ENCODE measurements at places on chromosomes 4 and X.

GRCh38 chr4:70714079-70714887 is 7.5 kb upstream of the RUFY3 start:
- no peak for DNase-seq

- no peak for DNase-seq
Measured at GRCh38 chr4:163556177-163556576, 61.7 kb downstream of the TMA16 start.

GRCh38 chr4:20679951-20680350 is 20.3 kb upstream of the PACRGL start:
- DNase-seq = no peak

GRCh38 chrX:136067097-136067496 is 80.2 kb upstream of the FHL1 start:
- no peak for DNase-seq

DNA sequence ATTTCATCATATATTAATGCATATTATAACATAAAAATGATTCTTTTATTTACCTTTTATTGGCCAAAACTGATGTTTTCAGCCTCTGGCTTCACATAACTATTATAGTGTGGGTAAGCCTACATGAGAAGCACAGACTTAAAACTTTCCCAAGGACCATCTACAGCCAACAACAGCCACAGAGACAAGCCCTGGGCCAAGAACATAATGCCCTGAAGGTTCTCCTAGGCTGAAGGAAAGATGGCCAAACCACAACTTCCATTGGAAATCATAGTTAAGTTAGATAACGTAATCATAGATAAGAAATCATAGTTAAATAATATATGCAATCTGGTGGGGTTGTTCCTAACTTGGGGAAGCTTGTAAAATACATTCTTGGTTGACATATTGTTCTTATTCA is 280.0 kb upstream of the EMCN start:
- DNase-seq = no peak

GRCh38 chr4:154927126-154927680 is 146.1 kb downstream of the RBM46 start:
- no peak for DNase-seq

GRCh38 chrX:42117318-42117717 is 194.0 kb upstream of the CASK start:
- DNase-seq = no peak

GRCh38 chrX:41875142-41875541 is 48.2 kb downstream of the CASK start:
- DNase-seq = no peak

- no peak for DNase-seq
Measured at GRCh38 chr4:47876784-47877546, 37.4 kb downstream of the NFXL1 start.

GRCh38 chr4:53589511-53589910 is 1.8 kb downstream of the LNX1 start:
- no peak for DNase-seq

GRCh38 chr4:75845992-75846391 is 56.3 kb downstream of the PPEF2 start:
- no peak for DNase-seq

All from T-helper 17 cell (primary cell).